Fibroblast of pulmonary artery (primary cell): ENCODE measurements at places on chromosomes 4 and X.
A peak's percentile ranks its signal among the peaks of the same experiment; 100 is the strongest.

DNA sequence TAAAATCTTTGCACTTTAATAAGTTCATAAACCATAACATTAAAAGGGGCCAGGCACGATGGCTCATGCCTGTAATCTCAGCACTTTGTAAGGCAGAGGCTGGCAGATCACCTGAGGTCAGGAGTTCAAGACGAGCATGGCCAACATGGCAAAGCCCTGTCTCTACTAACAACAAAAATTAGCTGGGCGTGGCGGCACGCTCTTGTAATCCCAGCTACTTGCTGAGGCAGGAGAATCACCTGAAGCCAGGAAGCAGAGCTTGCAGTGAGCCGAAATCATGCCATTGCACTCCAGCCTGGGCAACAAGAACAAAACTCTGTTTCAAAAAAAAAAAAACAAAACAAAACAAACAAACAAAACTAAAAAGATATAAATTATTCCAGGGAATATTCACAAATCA lies 595.2 kb upstream of the LCORL start:
- no peak for DNase-seq

GRCh38 chr4:183798301-183799253 lies 106.5 kb upstream of the STOX2 start:
- no peak for DNase-seq

GRCh38 chr4:82782626-82783345 lies 15.8 kb downstream of the SCD5 start:
- no peak for DNase-seq

DNA sequence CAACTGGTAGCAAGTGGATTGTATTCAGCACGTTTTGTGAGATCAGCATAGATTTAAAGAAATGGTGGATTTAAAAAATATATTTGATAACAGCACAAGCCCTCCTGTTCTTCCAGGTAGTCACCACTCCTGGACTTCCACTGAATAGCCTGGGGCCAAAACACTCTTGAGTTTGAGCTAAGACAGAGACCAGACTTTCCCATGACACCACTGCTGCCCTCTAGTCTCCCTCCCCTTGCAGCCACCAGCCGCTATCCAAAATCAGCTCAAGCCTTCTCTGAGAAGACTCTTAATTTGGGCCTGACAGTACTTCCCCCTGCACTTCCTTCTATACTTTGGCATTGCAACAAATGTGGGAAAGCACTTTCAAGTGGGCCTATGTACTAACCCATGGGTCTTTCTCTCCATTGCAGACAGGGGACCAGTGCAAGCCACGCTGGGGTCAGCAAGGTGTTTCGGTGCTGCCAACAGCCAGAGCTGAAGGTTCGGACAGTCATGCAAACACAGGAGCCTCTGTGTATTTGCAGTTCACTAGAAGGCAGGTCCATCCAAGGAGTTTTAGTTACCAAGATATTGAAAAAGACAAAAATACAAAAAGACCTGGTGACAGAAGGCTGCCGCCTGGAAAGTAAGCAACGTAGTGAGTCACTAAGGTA lies 40.5 kb upstream of the KLHL13 start:
- no peak for DNase-seq

GRCh38 chr4:169164669-169165415 lies 105.9 kb downstream of the SH3RF1 start:
- DNase-seq, result peak; percentile 27

DNA sequence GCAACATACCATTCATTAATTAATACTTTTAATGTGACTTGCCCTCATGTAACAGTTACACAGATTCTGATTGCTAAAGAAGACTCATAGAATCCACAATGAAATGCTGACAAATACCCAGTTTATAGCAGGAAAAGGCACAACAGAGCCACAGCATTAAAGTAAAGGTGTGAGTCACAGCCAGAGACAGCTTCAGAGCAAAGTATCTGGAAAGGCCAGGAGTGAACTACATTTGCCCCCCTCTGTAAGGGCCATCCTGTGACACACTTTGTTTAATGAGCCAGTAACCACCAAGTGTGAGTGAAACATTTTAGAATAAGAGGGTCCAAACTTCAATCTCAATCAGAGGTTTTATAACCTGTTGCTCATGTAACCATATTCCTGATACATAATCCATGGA lies 133.8 kb upstream of the TACR3 start:
- no peak for DNase-seq

DNA sequence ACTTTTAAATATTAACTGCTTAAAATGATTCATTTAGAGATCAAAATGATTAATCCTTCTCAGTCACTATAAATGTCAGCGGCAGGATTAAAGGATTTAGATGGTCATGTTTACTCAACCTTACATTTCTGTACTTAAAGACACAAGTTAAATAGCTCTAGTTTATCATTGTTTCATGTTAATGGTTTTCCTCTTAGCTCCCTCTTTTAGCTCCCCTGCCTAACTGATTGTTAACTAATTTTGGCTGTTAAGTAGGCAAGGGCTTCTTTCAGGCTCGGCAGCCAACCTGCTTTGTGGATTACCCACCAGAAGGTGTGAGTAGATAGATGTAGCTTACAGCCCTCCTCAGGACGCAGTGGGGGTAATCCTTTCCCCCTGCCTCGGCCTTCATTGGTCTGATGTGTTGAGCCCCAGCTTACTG lies 96.0 kb downstream of the TENM3 start:
- no peak for DNase-seq

- DNase-seq, result peak; percentile 9
Observed at GRCh38 chr4:140790171-140790570, 34.0 kb upstream of the TBC1D9 start.

DNA sequence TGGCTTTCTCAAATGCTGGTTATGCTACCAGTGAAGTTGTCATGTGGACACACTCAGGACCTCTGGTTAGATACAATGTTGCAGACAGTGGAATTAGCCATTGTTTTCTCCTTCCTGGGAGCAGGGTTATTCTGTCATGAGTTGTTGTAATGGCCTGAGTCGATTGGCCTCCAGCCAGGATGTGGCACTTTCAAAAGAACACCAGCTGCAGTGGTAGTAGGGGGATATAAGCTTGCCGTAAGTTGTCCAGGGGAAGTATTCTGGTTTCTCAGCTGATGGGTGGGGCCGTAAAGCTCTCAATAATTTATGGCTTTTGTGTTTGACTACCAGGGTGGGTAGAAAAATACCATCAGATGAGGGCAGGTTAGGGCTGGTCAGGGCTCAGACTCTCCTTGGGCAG lies 697.5 kb upstream of the GNPDA2 start:
- DNase-seq, result no peak
